ENCODE measurements at places on chromosomes 5 and 9.

- DNase-seq: no peak
Observed at GRCh38 chr5:61595426-61595825, 263.4 kb downstream of the ZSWIM6 start.

- DNase-seq: no peak
Observed at GRCh38 chr9:108710424-108710823, 145.4 kb downstream of the ACTL7B start.

DNA sequence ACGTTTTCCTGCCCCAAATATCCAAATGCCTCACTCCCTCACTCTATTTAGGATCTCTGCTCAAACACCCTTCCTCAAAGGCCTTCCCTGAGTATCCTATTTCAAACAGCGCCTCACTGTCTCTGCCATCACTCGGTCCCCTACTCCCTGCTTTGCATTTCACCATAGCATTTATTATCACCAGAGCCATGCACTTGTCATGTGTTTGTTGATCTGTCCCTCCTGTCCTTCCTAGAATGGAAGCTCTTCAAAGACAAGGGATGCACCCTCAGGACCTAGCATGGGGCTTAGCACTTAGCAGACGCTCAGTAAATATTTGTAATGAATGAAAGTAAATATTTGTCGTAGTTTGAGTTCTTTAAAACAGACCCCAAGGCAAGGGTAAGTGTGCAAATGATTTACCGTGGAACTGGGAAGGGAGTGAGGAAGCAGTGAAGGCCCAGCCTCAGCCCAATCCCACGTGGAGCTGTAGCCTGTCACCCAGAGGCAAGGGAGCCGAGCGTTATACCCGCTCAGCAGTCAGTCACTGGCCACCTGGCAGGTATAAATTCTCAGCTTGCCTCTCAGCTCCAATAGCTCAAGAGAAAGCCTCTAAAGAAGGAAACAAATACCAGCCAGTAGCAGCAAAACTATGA, 97.7 kb upstream of the KIF2A start:
- no peak for DNase-seq

GRCh38 chr9:86041311-86041741, 58.0 kb downstream of the GOLM1 start:
- no peak for DNase-seq

DNA sequence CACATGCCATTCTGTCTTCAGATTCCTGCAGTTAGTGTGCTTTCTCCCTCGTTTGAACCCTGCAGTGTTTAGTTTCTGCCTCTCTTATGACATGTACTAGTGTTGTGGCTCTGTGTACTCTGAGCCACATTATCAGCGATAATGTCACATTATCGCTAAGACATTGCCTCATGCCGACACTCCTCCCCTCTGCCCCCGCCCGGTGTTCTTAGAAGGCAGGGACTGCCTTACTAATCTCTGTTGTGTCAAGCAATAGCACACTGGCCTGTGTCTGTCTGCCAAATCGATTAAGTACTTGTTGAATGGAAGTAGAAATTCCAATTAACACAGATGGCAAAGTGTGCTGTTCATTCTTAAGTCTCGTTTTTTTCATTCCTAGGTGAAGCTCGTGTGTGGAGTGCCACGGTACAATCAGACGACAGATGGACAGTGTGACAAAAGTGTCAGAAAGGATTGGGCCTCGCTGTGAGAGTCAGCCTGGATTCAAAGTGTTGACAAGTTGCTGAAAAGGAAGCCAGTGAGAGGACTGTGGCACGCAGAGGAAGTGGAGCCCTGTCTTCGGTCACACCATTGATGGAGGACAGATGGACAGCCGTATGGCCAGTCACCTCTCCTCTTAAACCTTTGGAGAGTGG, 10.5 kb downstream of the PIK3R1 start:
- DNase-seq: no peak

- DNase-seq: no peak
Observed at GRCh38 chr9:110095776-110096175, 112.2 kb downstream of the C9orf152 start.

DNA sequence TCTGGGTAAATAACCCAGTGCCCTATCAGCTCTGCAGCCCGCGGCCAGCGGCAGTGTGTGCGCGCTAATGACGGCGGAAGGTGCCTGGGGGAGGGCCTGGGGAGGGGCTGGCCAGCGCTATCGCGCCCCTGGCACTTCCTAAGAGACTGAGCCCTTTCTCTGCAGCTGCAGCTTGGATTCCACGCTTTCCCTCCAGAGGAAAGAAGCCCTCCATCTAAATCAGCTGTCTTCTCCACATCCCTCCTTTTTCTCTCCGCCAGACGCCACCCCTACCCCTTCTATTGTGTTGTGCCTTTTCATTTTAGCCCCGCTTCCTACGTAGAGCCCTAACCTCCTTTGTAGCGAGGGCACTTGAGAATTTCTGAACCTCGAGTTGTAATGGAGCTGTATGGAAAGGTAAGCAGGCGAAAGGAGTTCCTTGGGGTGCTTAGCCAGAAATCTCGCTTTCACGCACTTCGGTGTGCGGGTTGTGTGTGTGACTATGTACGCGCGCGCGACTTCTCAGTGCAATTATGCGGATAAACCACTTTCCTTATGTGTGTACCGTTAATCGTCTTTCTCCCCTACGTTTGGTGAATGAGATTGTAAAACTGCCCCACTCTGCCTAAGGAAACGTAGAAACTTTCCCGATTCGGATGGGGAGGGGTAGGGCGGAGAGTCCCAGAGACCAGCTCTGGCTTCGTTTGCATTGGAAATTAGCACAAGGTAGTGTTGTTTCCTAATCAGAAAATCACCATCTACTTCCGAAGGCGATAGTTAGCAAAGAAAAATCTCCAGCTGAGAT, 664 bp upstream of the RAB3C start:
- peak; percentile 83 for DNase-seq

- no peak for DNase-seq
Observed at GRCh38 chr5:8192840-8193239, 323.9 kb downstream of the MTRR start.

DNA sequence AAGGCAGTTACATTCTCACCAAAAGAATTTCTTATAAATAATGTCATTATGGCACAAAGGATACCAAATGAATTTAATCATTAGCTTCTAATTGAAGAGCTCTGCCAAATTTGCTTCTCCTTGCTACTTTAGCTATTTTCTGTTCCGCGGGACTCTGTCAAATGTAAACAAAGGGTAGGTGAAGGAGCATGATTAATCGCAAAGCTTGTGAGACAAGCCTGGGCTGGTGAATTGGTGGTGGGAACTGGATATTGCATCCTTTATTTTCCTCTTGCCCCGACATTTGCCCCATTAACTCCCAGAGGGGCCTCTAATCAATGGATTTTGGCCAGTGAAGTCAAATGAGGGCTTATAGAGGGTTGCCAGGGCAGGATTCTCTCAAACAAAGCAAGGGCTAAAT, 234.2 kb upstream of the RFX3 start:
- DNase-seq: no peak

DNA sequence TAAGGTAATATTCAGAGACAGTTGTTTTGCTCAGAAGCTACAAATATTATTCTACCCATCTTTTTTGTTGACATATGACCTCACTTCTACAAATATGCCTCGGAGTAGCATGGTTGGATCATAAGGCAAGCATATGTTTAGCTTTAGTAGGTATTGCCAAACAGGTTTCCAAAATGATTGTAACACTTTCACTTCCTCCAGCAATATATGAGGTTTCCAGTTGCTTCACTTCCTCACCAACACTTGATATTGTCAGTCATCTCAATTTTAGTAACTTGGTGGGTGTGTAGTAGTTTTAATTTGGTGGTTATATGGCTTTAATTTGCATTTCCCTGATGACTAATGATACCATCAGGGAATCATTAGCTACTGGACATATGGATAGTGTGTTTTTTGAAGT, 46.7 kb downstream of the TNFSF8 start:
- DNase-seq: no peak

- DNase-seq: no peak
Observed at GRCh38 chr9:76796296-76796695, 32.1 kb downstream of the PCA3 start.

DNA sequence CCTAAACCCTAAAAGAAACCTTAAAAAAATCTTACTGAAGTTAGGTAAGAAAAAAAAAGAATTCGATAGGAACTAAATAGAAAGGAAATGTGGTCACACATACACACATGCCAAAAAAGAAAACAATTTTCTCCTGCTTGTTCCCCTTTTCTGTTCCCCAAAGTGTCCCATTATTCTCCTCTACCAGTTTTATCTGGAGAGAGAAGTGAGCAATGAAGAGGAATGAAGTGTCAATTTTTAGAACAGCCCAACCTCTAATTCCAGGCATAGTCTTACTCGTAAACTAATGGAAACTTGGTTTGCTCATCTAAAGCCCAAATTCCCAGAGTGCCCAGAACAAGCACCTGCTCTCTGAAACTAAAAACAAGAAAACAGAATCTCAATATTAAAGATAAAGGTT, 26.1 kb downstream of the AP3B1 start:
- DNase-seq: no peak

GRCh38 chr5:157458835-157459234, 1.2 kb upstream of the NIPAL4 start:
- no peak for DNase-seq

GRCh38 chr5:135242021-135242865, 156.8 kb downstream of the MACROH2A1 start:
- DNase-seq: no peak

GRCh38 chr9:65449423-65449822, 164.4 kb upstream of the FOXD4L5 start:
- DNase-seq: no peak

- DNase-seq: no peak
Observed at GRCh38 chr9:135698767-135699166, 514 bp downstream of the SOHLH1 start.

DNA sequence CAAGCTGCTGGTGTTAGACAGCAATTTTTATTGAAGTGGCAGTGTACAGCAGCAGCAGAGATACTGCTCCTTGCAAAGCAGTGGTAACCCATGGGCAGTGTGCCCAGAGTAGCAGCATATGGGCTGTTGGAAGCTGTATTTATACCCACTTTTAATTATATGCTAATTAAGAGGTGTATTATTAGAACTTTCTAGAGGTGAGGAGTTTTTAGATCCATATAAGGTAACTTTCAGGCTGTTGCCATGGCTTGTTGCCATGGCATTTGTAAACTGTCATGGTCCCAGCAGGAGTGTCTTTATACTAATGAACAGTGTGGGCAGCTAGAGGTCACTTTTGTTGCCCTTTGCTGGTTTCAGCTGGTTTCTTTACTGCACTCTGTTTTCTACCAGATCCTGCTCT, 3.7 kb upstream of the PJA2 start:
- DNase-seq: peak; percentile 75
